Memory B cell (primary cell): ENCODE measurements at places on chromosomes 7 and 10.

DNA sequence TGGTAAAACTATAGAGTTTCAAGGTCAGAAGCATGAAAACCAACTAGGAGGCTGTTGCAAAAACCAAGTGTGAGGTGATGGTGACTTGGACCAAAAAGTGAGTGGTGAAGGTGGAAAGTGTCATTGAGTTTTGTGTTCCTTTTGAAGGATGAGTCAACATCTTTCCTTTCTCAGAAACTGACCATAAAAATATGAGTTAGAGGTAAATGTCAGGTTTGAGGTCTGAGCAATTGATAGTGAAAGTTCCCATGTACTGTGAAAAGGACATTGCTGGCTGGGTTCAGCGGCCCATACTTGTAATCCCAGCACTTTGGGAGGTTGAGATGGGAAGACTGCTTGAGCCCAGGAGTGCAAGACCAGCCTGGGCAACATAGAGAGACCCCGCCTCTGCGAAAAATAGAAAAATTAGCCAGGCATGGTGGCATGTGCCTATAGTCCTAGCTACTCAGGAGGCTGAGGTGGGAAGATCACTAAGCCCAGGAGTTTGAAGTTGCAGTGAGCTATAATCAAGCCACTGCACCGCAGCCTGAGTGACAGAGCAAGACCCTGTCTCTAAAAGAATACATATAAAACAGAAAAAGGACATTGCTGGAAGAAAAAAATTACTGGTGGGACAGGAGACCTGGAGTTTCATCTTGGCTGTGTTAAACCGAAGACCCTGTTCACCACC is 89.3 kb upstream of the ARID5B start:
- no peaks in the 10 kb centered on the region for H3K4me1 ChIP-seq
- no peaks in the 10 kb centered on the region for H3K36me3 ChIP-seq
- H3K27me3 ChIP-seq = peaks cover 2% of the 10 kb centered on the region
- H3K4me3 ChIP-seq = no peak overlapping the region

- peaks cover 53% of the 10 kb centered on the region for H3K4me1 ChIP-seq
- peak; percentile 63 for DNase-seq
- peaks cover 2% of the 10 kb centered on the region for H3K36me3 ChIP-seq
- H3K4me3 ChIP-seq = peak overlapping the region; percentile 79
These were observed 6.9 kb upstream of the ORAI2 start for GRCh38 chr7:102426268-102427018.

DNA sequence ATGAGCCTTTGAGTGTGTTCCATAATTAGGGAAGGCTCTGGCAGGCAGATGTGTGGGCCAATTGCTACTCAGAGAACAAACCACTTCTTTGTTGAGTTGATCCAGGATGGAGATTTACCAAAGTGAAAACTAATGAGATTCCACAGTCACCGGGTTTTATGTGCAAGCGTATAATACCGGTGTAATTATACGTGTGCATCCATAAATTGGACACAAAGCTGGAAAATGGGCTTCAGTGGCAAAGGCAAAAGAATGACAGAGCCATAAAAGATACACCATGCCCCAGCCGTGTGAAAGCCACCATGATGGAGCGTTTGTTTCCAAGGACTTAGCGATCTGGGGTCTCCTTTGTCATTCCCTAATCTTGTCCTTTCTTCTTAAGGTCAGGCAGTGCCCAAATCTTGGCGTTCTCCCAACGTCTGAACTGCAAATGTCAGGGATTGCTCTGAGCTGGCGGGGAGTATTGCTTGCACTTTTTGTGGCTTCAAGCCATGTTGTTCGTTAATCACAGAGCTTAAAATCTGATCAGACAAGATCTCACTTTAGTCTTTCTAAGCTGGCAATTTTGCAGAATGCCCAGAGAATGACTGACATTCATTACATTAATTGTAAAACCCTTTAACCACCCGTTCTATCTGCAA is 70.1 kb downstream of the NPTX2 start:
- no peak overlapping the region for H3K4me3 ChIP-seq
- no peak for DNase-seq
- H3K27ac ChIP-seq = no peak overlapping the region
- peaks cover 5% of the 10 kb centered on the region for H3K27me3 ChIP-seq

- no peaks in the 10 kb centered on the region for H3K4me1 ChIP-seq
- H3K36me3 ChIP-seq = no peaks in the 10 kb centered on the region
- no peaks in the 10 kb centered on the region for H3K27me3 ChIP-seq
- H3K27ac ChIP-seq = no peak overlapping the region
- no peak for DNase-seq
These were observed 708.7 kb downstream of the SUGCT start for GRCh38 chr7:40843338-40843985.

- H3K36me3 ChIP-seq = no peaks in the 10 kb centered on the region
- H3K4me1 ChIP-seq = peaks cover 15% of the 10 kb centered on the region
- H3K27ac ChIP-seq = no peak overlapping the region
These were observed 11.2 kb downstream of the SKIDA1 start for GRCh38 chr10:21514129-21514817.

- H3K27ac ChIP-seq = no peak overlapping the region
- H3K4me1 ChIP-seq = no peaks in the 10 kb centered on the region
- peaks cover 11% of the 10 kb centered on the region for H3K27me3 ChIP-seq
- no peaks in the 10 kb centered on the region for H3K36me3 ChIP-seq
These were observed 246.0 kb upstream of the KMT2E start for GRCh38 chr7:104767826-104768536.

DNA sequence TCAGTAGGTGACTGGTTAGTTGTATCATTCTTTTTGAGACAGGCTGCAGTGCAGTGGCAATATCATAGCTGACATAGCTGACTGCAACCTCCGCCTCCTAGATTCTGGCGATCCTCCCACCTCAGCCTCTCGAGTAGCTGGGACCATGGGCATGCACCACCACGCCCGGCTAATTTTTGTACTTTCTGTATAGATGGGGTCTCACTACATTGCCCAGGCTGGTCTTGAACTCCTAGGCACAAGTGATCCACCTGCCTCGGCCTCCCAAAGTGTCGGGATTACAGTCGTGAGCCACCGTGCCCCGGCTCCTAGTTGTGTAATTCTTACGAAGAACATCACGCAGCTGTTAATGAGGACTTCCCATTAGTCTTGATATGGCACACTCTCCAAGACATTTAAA is 123.4 kb upstream of the VKORC1L1 start:
- no peaks in the 10 kb centered on the region for H3K27me3 ChIP-seq
- H3K27ac ChIP-seq = no peak overlapping the region
- no peak overlapping the region for H3K4me3 ChIP-seq
- no peak for DNase-seq

- no peaks in the 10 kb centered on the region for H3K36me3 ChIP-seq
- H3K4me3 ChIP-seq = no peak overlapping the region
- no peak for DNase-seq
- peaks cover 3% of the 10 kb centered on the region for H3K27me3 ChIP-seq
- no peaks in the 10 kb centered on the region for H3K4me1 ChIP-seq
These were observed 16.7 kb downstream of the LIPF start for GRCh38 chr10:88680958-88681357.

- H3K4me3 ChIP-seq = no peak overlapping the region
- no peak for DNase-seq
- H3K36me3 ChIP-seq = no peaks in the 10 kb centered on the region
These were observed 285.9 kb upstream of the FZD8 start for GRCh38 chr10:35927990-35928488.

GRCh38 chr7:22662556-22663356 is 64.2 kb upstream of the IL6 start:
- peaks cover 49% of the 10 kb centered on the region for H3K4me1 ChIP-seq
- peak overlapping the region; percentile 97 for H3K27ac ChIP-seq
- no peaks in the 10 kb centered on the region for H3K36me3 ChIP-seq
- peak overlapping the region; percentile 77 for H3K4me3 ChIP-seq
- no peaks in the 10 kb centered on the region for H3K27me3 ChIP-seq

DNA sequence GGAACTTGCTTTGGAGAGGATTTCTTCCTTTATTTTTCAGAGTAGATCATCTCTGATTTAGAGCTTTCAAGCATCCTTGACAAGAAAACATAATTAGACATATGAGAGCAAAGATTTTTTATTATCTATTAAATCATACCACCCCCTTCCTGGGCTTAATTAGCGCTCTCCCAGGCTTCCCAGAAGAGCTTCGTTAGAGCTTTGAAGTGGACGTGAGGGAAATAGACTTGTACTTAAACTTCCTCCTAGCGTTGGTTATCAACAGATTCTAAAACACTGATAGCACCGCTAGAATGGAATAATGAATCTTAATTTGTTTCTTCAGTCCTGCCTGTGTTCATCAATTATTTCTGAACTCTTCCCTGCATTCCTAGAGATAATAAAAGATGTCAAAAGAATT is 173.9 kb upstream of the STK17A start:
- H3K27me3 ChIP-seq = no peaks in the 10 kb centered on the region
- no peak for DNase-seq
- H3K27ac ChIP-seq = no peak overlapping the region
- no peaks in the 10 kb centered on the region for H3K4me1 ChIP-seq

DNA sequence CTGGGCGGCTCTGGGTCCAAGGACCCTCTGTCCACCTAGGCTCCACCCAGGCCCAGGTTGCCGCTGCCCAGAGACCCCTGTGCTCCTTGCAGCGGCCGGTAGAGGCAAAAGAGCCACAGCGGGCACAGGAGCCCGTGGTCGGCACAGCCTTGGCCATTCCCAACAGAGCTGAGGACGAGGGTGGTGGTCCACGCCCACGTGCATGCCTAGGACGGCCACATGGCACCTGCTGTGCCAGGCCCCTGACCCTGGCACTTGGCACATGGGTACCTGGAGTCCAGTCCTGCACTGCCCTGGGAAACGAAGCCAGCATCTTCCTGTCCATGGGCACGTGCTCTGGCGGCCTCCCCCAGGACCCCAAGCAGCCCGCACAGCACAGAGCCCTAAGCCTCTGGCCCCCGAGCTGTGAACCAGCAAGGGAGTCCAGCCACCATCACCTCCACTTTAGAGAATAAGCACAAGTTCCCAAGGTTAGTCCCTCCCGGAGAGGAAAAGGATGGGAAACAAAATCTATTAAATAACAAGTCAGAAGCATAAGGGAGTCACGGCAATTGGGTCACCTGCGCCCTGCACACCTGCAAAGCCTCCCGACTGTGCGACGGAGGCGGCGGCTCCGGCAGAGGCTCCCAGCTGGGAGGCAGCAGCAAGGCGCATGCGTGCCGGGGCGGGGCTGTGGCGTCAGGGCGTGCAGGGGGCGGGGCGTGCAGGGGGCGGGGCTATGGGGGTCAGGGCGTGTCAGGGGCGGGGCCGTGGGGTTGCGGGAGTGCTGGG is 59.1 kb downstream of the STK32C start:
- H3K36me3 ChIP-seq = no peaks in the 10 kb centered on the region
- H3K4me1 ChIP-seq = peaks cover 3% of the 10 kb centered on the region
- peak; percentile 29 for DNase-seq
- no peak overlapping the region for H3K27ac ChIP-seq
- peak overlapping the region; percentile 16 for H3K4me3 ChIP-seq
- peaks cover 6% of the 10 kb centered on the region for H3K27me3 ChIP-seq

GRCh38 chr10:81027223-81027622 is 489.5 kb downstream of the SH2D4B start:
- H3K27ac ChIP-seq = no peak overlapping the region
- no peaks in the 10 kb centered on the region for H3K27me3 ChIP-seq
- no peak for DNase-seq
- H3K4me3 ChIP-seq = no peak overlapping the region

DNA sequence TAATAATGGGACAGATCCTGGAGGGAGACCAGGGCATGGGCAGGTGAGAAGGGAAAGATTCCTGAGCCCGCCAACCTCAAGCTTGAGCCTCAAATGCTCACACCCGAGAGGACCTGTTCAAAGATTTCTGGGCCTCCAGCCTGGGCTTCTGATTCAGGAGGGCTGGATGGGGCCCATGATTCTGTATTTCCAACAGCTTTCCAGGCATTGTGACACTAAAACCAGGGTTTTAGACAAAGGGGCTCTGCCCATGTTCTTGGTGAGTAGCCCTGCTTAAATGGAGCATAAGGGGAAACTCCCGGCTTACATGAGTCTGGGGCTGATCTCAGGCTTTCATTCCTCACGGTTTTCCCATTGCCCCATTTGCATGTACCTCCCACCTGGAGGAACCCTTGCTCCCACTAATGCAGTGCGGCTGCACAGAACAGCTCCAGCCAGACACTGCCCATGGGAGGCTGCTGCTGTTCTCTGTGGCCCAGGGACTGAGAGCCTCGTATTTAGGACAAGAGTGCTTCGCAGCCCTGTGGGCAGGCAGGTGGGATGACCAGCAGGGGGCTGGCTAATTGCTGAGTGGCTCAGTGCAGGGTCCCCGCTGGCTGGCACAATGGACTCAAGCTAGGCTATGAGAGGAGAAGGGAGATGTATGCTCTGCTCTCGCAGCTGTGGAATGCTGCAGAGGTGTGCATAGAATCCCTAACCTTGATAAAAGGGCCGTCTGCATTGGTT is 135.3 kb upstream of the COBL start:
- DNase-seq = no peak
- H3K4me3 ChIP-seq = no peak overlapping the region
- peaks cover 2% of the 10 kb centered on the region for H3K27me3 ChIP-seq
- no peaks in the 10 kb centered on the region for H3K4me1 ChIP-seq
- H3K27ac ChIP-seq = no peak overlapping the region

- DNase-seq = no peak
- H3K36me3 ChIP-seq = peaks cover 8% of the 10 kb centered on the region
- H3K27ac ChIP-seq = peak overlapping the region; percentile 67
- no peak overlapping the region for H3K4me3 ChIP-seq
These were observed 72.0 kb downstream of the C1GALT1 start for GRCh38 chr7:7254319-7254718.

DNA sequence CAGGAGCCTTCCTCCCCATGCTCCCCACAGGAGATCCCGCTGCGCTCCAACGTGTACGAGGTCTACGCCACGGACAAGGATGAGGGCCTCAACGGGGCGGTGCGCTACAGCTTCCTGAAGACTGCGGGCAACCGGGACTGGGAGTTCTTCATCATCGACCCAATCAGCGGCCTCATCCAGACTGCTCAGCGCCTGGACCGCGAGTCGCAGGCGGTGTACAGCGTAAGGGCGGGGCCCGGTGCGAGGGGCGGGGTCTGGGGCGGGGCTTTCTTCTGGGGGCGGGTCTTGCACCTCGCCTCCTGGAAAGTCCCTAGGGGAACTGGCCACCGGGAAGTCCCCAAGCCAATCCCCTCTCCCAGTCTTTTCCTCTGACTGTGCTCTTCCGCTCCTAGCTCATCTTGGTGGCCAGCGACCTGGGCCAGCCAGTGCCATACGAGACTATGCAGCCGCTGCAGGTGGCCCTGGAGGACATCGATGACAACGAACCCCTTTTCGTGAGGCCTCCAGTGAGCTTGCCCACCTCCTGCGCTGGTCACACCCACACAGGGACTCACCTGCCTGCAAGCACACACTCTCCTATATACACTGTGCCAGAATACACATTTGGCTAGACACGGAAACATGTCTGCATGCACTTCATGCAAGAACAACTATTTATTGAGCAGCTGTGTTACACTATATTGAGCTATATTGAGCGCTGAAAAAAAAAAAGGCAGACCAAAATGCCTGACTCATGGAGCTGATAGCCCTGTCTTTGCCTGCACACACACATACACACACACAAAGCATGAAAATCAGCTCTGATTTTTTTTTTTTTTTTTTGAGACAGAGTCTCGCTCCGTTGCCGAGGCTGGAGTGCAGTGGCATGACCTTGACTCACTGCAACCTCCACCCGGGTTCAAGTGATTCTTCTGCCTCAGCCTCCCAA is 32.7 kb upstream of the VSIR start:
- H3K27ac ChIP-seq = no peak overlapping the region
- no peak for DNase-seq
- peaks cover 3% of the 10 kb centered on the region for H3K27me3 ChIP-seq
- no peak overlapping the region for H3K4me3 ChIP-seq
